Effector memory CD8-positive, alpha-beta T cell (primary cell): ENCODE measurements at places on chromosomes 3 and 15.

DNA sequence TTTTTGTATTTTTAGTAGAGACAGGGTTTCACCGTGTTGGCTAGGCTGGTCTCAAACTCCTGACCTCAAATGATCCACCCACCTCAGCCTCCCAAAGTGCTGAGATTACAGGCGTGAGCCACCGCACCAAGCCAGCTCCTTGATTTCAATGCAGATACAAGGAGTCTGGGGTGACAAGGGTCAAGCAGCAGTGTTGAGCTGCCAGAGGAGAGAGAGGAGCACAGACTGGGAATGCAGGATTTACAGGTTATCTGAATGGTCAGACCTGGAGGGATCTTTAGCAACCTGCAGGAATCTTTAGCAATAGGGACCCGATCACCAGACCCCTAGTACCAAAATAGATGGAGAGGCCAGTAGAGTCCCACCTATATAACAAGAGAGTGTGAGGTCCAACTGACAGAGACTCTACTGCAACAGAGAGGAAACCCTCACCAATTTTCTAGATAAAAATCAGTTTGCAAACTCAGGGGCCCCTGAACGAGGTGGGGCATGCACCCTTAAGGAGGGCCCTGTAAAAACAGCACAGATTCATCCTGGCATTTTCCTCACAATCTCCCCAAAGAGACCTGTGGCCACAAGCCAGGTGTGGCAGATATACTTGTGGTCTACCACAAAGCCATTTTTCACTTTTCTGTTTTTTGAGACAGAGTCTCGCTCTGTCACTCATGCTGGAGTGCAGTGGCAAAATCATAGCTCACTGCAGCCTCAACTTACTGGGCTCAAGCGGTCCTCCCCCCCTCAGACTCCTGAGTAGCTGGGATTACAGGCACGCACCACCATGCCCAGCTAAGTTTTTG is 10.7 kb upstream of the SHISA5 start:
- DNase-seq, result no peak

DNA sequence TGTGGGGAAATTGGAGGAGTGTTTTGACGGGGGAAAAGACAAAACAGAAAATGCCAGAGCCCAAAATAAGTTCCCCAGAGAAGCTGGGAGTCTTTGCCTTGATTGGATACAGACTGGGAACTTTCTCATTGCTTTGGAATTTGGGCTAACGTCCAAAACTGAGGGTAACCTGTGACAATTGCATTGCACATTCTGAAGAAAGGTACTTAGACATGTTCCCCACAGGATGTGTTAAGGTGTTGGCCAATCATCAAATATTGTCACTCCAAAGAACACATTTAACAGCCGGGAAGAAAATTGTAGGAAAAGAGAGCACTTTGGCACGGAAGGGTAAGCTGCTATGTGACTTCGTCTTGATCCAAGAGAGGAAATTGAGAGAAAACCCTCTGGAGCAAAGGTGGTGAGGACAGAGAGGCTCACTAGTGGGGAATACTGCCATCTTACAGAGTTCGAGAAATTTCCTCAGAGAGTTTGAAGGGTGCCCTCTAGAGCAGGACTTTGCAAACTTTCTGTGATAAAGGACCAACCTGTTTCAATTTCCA is 619.5 kb upstream of the TBL1XR1 start:
- DNase-seq, result no peak

DNA sequence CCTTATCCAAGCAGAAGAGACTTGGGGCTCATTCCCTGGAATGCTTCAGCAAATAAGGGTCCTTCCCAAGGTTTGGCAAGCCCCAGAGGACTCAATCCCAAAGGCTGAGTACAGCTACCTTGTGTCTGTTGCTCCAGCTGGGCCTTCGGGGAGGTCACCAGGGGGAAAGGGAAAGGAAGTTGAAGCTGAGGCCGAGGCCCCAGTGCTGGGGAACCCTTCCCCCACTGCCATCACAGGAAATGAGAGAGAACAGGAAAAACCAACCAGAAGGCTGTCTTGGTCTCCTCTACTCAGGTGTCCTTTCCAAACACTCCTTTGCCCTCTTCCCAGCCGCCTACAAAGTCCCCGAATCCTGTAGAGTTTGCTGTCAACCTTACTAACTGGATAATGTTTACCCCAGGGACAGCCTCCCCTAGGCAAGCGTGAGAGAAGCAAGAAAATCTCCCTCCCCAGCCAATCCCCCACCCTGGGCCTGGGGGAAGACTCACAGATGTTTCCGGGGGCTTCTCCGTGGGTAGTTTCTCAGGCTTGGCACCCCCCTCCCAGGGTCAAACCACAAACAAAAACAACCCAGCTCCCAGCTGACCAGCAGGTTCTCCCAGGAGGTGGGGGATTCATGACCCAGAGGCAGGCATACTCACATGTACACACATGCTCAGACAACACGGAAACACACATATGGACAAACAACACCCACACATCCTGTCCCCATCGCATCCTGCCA is 5.5 kb downstream of the CSRNP1 start:
- peak; percentile 24 for DNase-seq

DNA sequence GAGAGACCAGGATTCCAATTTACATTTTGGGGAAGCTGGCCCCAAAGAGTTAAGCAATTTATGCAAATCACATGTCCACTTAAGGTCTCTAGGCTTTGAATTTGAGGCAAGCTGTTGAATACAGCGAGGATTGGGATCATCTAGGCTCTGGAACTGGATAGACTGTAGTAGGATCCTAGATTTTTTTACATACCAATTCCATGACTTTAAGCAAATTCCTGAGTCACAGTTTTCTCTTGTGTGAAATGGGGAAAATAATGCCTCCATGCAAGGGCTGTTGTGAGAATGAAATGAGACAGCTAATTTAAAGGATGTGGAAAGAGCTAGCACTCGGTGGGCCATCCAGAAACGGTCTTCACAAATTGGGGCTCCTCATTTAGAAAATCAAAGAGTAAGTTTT is 103.4 kb downstream of the MINAR1 start:
- DNase-seq, result no peak

DNA sequence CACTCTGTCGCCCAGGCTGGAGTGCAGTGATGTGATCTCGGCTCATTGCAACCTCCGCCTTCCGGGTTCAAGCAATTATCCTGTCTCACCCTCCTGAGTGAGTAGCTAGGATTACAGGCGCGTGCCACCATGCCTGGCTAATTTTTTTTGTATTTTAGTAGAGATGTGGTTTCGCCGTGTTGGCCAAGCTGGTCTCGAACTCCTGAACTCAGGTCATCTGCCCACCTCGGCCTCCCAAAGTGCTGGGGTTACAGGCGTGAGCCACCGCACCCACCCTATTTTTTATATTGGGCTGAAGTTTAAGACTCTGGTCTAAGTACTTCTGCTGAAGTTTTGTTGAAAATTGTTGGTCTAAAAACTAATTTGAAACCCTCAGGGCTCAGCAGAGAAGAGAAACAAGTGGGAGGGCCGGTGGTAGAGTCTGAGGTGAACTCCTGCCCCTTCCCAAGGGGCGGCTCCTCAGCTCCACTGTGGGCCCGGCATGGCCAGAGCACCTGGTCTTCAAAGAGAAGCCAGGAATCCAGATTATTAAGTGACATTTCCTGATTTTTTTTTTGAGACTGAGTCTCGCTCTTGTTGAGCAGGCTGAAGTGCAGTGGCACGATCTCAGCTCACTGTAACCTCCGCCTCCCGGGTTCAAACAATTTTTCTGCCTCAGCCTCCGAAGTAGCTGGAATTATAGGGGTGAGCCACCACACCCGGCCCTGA is 4.0 kb downstream of the HDAC11 start:
- no peak for DNase-seq
